ENCODE measurements at places on chromosomes 2 and 18. TPM values are rescaled to one million over a fixed set of nuclear protein-coding genes. Genes with fewer than 3 reads are reported as not detected.
A peak's percentile ranks its signal among the peaks of the same experiment; 100 is the strongest.

Gene NMUR1
- total RNA-seq: 0.94 TPM

DNA sequence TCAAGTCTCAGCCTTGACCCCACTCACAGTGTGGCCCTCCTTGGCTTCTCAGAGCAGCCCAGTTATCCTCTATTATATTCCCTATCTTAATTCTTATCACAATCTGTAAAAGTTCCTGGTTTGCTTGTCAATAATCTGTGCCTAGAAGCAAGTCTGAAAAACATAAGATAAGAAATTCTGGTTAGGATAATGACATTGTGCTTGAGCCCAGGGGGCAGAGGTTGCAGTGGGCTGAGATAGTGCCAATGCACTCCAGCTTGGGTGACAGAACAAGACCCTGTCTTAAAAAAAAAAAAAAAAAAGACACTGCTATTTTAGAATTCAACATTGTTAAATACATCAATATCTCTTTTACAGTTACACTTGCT, 63.9 kb downstream of the TMEM131 start:
- no peak for DNase-seq
- no peak overlapping the region for H3K27ac ChIP-seq
- peaks cover 12% of the 10 kb centered on the region for H3K4me1 ChIP-seq
- no peaks in the 10 kb centered on the region for H3K27me3 ChIP-seq

Gene TWIST2
- not detected for total RNA-seq

Gene ITGB1BP1
- total RNA-seq: 122 TPM

Gene SLC23A3
- 4.7 TPM for total RNA-seq

GRCh38 chr2:96930351-96931010, 55.9 kb downstream of the FAM178B start:
- H3K4me3 ChIP-seq: no peak overlapping the region
- peaks cover 1% of the 10 kb centered on the region for H3K4me1 ChIP-seq
- no peaks in the 10 kb centered on the region for H3K36me3 ChIP-seq
- DNase-seq: no peak
- H3K27me3 ChIP-seq: peaks cover 3% of the 10 kb centered on the region

Gene HOXD13
- total RNA-seq: not detected

DNA sequence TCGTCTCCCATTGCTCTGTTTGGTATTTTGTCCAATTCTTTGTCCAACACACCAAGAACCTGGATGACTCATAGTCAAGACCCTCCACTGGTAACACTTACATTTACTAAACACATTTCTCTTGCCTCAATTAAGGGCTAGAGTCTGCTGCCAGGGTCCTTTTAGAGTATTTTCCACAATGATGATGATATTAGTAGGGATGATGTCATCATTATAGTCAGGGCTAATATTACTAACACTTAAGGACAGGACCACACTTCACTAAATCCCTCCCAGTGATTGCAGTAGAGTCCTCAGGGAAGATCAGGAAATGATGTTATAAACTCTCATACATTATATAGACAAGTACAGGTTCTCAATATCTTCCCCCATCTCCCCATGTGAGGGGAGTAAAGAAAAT, 13.6 kb upstream of the SS18 start:
- H3K27me3 ChIP-seq: no peaks in the 10 kb centered on the region
- DNase-seq: no peak
- no peak overlapping the region for H3K27ac ChIP-seq
- peaks cover 1% of the 10 kb centered on the region for H3K36me3 ChIP-seq
- no peak overlapping the region for H3K4me3 ChIP-seq

DNA sequence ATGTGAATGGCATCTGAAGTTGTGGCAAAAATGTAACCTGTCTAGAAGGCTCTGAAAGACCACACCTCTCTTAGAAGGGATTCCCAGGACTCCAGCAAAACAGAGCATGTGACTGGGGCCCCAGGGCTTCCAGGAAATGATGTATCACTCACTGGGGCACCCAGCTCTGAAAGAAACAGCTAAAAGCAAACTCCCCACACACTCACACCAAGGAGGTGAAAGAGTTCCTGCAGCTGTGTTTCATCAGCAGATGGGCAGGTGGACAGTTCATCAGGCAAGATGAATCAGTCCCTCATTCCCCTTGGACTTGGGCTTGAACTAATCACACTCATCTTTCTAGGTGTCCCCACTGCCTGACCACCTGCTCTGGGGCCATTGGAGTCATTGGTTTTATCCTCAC, 76.2 kb downstream of the CCBE1 start:
- H3K27me3 ChIP-seq: peaks cover 3% of the 10 kb centered on the region
- no peaks in the 10 kb centered on the region for H3K4me1 ChIP-seq
- no peak overlapping the region for H3K27ac ChIP-seq
- H3K4me3 ChIP-seq: no peak overlapping the region
- no peak for DNase-seq
- no peaks in the 10 kb centered on the region for H3K36me3 ChIP-seq

Gene CDH19
- total RNA-seq: not detected

DNA sequence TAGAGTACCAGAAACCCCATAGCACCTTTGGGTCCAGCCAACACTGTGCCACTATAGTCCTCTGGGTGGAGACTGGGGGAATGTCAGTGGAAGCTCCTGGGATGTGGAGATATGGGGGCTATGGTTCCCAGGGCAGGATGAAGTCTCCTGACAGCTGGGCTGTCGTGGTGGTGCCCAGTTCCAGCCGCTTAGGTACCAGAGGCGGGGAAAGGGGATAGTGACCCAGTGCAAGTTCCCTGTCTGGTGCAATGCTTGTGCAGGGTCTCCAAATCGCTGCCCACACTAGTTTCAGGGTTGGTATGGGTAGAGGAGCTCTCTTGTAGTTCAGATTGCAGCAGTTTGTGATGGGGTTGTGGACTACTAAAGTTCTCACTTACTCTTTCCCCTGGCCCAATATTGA, 97.9 kb downstream of the ANKRD12 start:
- no peaks in the 10 kb centered on the region for H3K27me3 ChIP-seq
- H3K27ac ChIP-seq: no peak overlapping the region
- H3K36me3 ChIP-seq: peaks cover 64% of the 10 kb centered on the region
- DNase-seq: no peak
- no peaks in the 10 kb centered on the region for H3K4me1 ChIP-seq
- H3K4me3 ChIP-seq: no peak overlapping the region

GRCh38 chr18:75779450-75779849, 351.9 kb upstream of the SMIM21 start:
- no peaks in the 10 kb centered on the region for H3K36me3 ChIP-seq
- no peak overlapping the region for H3K4me3 ChIP-seq
- no peak overlapping the region for H3K27ac ChIP-seq
- H3K27me3 ChIP-seq: peaks cover 9% of the 10 kb centered on the region
- H3K4me1 ChIP-seq: no peaks in the 10 kb centered on the region
- DNase-seq: no peak

Gene FAM110C
- total RNA-seq: 0.69 TPM

DNA sequence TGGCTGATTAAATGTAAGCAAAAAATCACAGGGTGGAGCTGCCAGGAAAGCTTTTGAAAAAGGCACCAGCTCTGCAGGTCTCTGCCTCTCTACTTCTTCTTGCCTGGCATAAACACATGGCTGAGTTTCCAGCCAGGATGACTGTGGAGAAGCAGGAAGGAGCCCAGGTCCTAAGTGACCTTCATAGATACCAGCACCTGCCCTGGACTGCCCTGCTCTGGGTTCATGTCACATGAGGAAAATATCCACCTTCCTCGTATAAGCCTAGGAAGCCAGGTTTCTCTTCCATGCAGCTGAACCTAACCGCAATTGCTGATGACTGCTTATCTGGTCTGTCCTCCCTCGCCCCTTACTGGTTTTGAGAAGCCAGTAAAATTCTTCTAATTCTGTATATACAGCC, 47.8 kb upstream of the CREB1 start:
- peaks cover 2% of the 10 kb centered on the region for H3K36me3 ChIP-seq
- H3K27ac ChIP-seq: no peak overlapping the region
- H3K4me1 ChIP-seq: peaks cover 24% of the 10 kb centered on the region
- DNase-seq: no peak
- no peak overlapping the region for H3K4me3 ChIP-seq

DNA sequence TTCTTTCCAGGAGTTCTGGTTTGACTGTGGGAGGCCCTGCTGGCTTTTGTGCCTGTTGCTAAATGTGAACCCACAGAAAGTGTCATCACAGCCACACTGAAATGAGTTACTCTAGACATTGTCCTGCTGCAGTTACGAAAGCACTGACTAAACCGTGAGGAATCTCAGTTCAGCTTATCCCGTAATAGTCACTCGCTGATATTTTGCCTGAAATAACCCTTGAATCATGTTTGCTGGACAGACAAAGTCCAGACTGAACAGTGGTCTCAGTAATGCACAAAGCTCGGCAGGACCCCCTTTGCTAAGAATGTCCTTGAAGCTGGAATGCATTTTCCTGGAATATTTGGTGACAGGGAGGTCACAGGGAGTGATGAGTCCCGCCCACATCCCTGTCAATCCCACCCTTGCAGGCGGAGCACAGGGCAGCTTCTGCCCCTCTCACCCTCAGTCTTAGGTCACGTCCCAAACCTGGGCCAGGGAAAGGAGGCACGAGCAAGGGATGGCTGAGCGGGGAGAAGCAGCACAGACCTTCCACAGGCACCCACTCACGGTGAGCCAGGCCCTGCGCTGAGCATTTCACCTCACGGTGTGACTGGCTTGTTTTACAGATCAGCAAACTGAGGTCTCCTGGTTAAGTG, 53.4 kb downstream of the ADI1 start:
- no peaks in the 10 kb centered on the region for H3K27me3 ChIP-seq
- peaks cover 10% of the 10 kb centered on the region for H3K36me3 ChIP-seq
- H3K4me1 ChIP-seq: peaks cover 7% of the 10 kb centered on the region
- H3K27ac ChIP-seq: no peak overlapping the region

DNA sequence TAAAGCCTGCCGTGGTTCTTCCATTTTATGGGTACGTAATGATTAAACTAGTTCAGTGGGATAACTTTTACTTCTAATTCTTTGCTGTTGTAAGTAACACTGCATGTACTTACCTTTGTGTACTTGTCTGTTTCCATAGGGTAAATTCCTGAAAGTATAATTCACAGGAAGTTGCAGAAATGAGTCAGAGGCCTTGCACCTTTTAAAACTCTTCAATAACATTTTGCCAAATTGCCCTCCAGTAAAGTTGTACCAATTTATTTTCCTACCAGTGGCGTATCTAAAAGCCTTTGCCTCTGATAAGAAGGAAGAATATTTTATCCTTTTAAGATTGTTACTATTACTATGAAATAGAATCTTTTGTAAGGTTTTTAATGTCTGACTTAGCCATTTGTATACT, 65.1 kb downstream of the CAB39 start:
- no peak for DNase-seq
- H3K4me3 ChIP-seq: peak overlapping the region; percentile 48
- peaks cover 81% of the 10 kb centered on the region for H3K4me1 ChIP-seq

DNA sequence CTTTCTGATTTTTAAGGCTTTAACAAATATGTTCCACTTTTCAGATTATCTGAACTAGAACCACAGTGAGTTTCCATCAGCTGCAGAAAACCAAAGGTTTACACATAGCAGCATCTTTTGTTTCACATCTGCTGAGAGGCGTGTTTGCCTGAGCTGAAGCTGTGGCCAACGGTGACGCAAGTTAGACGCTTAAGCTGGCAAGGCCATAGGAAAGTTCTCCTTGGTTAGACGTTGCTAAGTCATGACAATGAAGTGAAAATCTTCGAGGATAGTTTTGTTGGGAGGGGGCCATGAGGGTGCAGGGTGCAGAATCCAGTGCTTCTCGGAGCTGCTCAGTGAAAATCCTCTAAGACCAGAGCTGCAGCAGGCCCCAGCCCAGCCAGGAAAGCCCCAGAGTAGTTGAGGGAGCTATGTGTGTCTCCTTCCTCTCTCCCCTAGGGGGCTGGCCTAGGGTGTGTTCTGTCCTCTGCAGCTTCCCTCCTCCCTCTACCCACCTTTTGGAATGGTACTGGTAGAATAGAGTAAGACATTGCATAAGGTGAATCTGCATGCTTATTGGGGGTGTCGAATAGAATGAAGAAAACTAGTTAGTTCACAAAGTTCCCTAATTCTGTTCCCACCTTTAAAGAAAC, 105.4 kb downstream of the FHOD3 start:
- no peak overlapping the region for H3K4me3 ChIP-seq
- DNase-seq: no peak

DNA sequence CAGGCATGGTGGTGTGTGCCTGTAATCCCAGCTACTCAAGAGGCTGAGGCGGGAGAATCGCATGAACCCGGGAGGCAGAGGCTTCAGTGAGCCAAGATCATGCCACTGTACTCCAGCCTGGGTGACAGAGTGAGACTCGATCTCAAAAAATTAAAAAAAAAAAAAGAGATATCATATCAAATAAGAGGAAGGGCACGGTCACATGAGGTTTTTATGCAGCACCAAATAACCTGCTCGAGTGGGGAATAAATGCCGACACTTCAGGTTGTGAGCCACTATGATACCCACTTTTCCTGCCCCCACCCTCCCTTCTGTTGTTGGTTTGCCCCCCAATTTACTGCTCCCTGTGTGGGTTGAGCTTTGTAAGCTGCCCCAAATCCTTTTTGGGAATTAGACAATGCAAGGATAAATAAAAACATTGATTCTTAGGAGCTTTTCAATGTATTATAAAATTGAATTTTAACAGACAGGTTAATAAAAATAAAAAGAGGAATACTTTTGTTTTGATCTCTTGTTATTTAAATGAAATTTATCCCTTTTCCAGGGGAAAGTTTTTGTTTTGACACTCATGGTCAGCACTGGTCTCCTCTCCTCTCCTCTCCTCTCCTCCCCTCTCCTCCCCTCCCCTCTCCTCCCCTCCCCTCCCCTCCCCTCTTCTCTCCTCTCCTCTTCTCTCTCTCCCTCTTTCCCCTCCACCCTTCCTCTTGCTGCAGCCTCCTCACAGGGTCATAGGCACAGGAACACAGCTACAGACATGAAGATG, 29.2 kb downstream of the CD8B start:
- H3K27ac ChIP-seq: peak overlapping the region; percentile 92
- peak overlapping the region; percentile 68 for H3K4me3 ChIP-seq
- H3K27me3 ChIP-seq: no peaks in the 10 kb centered on the region
- peaks cover 5% of the 10 kb centered on the region for H3K36me3 ChIP-seq
- H3K4me1 ChIP-seq: peaks cover 65% of the 10 kb centered on the region

DNA sequence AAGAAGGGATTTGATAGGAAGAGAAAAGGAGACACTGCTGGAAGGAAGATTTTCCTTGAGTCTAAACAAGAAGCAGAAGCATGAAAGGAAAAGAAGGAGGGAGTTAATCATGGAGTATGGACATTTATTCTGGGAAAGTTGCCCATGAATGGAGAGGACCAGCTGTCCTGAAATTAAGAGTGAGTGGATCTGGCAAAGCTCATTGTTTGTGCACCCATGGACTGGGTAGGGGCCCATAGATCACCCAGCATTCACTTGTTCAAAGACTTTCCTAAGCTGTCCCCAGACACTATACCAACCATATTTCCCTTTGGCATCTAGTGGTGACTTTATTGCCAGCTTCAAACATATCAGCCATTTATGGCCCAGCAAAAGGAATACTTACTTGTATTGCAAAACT, 422.7 kb downstream of the FBXO15 start:
- no peak overlapping the region for H3K4me3 ChIP-seq
- H3K27ac ChIP-seq: no peak overlapping the region
- no peak for DNase-seq
- H3K36me3 ChIP-seq: no peaks in the 10 kb centered on the region
- no peaks in the 10 kb centered on the region for H3K4me1 ChIP-seq

- H3K27ac ChIP-seq: no peak overlapping the region
- H3K27me3 ChIP-seq: peaks cover 3% of the 10 kb centered on the region
- no peak for DNase-seq
- H3K36me3 ChIP-seq: no peaks in the 10 kb centered on the region
- no peak overlapping the region for H3K4me3 ChIP-seq
- no peaks in the 10 kb centered on the region for H3K4me1 ChIP-seq
Observed at GRCh38 chr2:226073496-226074160, 674.1 kb downstream of the NYAP2 start.

Gene ANKRD23
- 16.5 TPM for total RNA-seq

GRCh38 chr2:231356466-231356844, 39.1 kb upstream of the B3GNT7 start:
- DNase-seq: no peak
- H3K36me3 ChIP-seq: no peaks in the 10 kb centered on the region
- peaks cover 2% of the 10 kb centered on the region for H3K27me3 ChIP-seq
- H3K27ac ChIP-seq: no peak overlapping the region
- no peaks in the 10 kb centered on the region for H3K4me1 ChIP-seq
- no peak overlapping the region for H3K4me3 ChIP-seq

Gene C2orf66
- total RNA-seq: not detected

Measured in activated naive CD8-positive, alpha-beta T cell treated with anti-CD3 and anti-CD28 coated beads, Interleukin-2, amount 10 ng/mL, durations not matched to agents 7 days and 5 days (primary cell).